Posterior cingulate gyrus (tissue), 11 donors: ENCODE measurements at places on chromosomes 12 and 14.

DNA sequence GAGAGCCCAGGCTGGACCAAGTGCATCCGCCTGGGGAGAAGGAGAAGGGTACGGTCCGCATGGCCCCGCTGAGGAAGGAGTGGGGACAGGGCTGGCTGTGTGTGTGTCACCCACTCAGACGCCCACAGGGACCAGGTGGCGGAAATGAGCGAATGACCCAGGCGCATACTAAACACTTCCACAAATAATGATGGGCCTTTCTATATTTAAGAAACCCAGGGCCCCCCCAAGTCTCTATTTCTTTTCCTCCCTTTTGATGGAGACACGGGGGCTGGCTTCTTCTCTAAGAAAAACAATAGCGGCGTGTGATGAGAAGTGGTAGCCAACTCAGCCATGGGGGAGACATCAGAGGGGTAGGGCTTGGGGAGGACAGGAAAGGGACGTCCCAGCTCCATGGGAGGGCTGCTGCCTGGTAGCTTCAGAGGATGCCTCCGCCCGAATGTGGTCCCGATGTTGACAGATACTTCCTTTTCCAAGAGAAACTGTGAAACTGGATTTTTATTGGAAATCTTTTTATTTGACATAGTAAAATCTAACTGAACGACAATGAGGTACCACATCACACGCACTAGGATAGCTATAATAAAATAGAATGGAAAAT lies 6.3 kb upstream of the MAP1LC3B2 start:
- DNase-seq: no peak

- no peak for DNase-seq
Observed at GRCh38 chr12:53657041-53657440, 18.8 kb downstream of the ATP5MC2 start.

DNA sequence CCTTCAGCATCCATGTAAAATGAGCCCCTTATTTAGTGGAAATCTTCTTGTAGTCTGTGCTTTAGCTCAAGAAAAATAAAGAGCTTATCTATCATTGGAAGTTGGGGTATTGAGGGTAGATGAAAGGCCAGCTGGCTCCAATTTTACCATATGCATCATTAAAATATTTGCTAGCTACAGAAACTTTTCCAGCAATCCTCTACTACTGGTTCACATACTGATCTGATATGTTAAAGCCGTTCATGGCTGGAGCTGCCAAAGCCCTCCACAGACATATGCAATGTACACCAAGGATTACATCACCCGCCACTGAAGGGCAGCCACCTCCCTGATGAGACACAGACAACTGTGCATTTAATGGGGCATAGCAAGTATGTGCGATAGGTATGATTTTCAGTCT lies 1205.3 kb downstream of the GALC start:
- peak; percentile 62 for DNase-seq

- no peak for DNase-seq
Observed at GRCh38 chr14:22689199-22689598, 45.0 kb upstream of the OR6J1 start.

- no peak for DNase-seq
Observed at GRCh38 chr12:83408851-83409250, 722.1 kb downstream of the TMTC2 start.

DNA sequence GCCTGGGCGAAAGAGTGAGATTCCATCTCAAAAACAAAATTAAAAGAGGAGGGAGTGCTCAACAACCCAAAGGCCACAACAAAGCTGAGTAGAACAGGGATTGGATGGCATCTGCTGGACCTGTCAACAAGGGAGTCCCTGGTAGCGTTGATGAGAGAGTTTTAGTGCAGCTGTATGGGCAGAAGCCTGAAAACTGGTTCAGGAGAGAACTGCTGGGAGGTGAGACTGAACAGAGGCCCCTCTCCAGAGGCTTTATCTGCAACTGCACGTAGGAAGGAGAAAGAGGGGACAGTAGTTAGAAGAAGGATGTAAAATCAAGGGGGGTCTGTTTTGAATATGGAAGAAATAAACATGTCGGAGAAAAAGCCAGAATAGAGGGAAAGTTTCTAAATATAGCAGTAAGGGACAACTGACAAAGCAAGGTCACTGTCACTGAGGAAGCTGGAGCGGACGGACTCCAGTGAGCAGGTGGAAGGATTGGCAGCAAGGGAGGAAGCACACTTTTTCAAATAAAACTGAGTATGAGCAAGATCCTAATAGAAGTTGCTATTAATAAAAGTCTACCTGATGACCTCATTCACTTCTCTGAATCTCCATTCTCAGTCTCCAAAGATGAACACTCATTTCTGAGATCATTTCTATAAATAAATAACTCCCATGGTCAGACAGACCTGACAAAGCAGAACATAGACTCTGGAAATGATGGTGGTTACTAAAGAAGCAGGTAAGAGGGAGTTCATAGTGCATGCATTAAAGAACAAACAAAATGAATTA lies 11.8 kb upstream of the ATF1 start:
- no peak for DNase-seq

GRCh38 chr12:88737838-88738472 lies 157.7 kb upstream of the KITLG start:
- no peak for DNase-seq

DNA sequence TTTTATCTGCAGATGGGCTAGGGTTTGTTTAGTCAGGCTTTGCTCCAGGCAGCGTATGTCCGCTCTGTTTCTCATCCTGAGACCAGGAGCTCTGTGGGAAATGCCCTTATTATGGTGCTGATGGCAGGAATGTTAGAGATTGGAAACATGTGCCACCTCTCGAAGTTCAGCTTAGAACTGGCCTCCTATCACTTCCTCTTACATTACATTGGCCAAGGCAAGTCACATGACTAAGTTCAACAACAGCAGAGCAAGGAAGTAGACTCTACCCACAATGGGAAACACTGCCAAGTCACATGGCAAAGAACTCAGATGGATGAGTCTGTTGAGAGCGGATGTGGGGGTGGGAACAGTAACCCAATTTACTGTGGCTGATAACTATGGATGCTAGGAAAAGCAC lies 161.9 kb upstream of the WSCD2 start:
- no peak for DNase-seq

DNA sequence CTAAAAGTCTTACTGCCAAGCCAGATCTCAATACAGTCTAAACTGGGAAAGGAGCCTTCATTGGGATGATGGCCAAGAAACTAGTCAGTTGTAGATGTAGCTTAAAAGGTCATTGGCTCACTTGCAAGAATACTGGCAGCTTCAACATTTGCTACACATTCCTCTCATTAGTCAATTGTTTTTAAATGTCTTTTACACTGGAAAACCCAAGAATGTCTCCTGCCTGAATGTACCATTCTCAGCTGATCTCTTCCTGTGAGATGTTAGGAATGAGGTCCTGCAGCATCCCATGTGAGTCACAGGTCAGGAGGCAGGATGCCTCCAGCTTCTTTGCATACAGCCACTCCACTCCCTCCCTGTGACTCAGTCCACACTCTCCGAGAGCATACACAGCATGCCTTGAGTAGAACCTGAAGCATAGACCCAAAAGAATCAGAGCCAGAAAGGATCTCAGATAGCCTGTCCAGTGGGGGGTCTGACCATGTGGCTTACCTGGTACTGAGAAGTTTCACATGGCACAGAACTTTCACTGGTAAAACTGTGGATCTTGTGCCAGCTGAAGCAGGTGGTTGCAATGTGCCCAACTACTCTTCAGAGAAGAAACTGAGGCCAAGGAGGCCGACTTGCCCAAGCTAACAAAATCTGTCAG lies 56.0 kb upstream of the HECTD1 start:
- no peak for DNase-seq

- no peak for DNase-seq
Observed at GRCh38 chr12:69161829-69162228, 77.5 kb upstream of the CPSF6 start.

GRCh38 chr12:57539134-57539768 lies 7.7 kb downstream of the DCTN2 start:
- no peak for DNase-seq

- no peak for DNase-seq
Observed at GRCh38 chr12:12606781-12607589, 4.7 kb upstream of the CREBL2 start.

DNA sequence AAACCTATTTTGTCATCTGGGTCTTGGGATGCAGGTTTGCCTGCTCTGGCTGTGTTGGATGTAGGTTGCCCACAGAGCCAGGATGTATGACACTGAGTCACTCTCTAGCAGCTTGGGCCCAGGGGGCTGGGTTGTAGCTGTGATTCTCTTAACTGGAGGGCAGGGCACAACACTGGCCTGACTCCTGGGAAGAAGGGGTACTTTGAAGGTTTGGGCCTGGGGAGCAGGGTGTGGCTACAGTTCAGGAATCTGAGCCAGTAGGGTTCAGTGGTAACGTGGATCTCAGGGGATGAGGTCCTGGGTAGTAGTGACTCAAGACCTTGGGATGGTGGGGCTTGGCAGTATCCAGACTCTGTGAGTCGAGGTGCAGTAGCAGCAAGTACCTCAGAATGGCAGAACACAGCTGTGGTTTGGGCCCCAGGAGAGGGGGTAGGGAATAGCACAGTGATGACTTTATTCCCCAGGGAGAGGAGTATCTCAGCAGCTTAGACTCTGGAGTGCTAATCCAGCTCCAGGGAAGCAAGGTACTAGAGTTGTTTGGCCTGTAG lies 25.7 kb downstream of the TBC1D15 start:
- DNase-seq: no peak

DNA sequence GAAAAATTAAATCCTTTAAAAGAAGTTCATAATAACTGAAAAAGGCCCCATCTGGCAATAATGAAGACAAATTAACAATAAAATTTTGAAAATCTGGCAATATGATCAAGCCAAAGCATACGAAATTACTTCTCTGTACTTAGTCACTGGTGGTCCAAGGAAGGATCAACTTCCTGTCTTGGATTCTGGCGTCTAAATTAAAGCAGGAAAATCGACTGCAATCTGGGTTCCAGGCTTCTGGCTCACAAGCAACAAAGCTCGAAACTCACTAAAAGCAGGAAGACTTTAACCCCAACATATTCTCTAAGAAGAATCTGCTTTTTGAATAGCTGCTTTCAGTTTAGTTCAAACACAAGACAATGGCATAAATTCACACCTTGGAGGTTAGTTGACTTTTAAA lies 49.7 kb downstream of the LRIG3 start:
- no peak for DNase-seq

- DNase-seq: no peak
Observed at GRCh38 chr12:102483466-102483865, 3.1 kb upstream of the IGF1 start.

- DNase-seq: no peak
Observed at GRCh38 chr14:68808696-68809480, 16.0 kb upstream of the ZFP36L1 start.

DNA sequence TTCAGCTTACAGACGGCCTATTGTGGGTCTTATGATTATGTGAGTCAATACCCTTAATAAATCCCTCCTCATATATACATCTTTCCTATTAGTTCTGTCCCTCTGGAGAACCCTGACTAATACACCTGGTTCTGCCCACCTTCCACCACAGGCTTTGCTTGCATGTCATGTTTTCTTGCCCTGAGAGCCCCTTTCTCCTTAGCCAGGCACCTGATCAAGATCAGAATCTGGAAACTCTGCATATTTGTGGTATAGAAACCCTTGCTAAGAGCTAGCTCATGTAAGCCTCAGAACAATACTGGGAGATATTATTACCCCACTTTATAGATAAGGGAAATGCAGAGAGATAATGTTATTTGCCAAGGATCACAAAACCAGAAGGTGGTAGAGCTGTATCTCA lies 52.9 kb upstream of the JDP2 start:
- no peak for DNase-seq

- DNase-seq: no peak
Observed at GRCh38 chr14:83294941-83295340, 1761.3 kb upstream of the SEL1L start.

- DNase-seq: no peak
Observed at GRCh38 chr14:24095271-24096068, 1.4 kb downstream of the PCK2 start.
